ENCODE measurements at places on chromosomes 6 and 20.
A peak's percentile ranks its signal among the peaks of the same experiment; 100 is the strongest.

DNA sequence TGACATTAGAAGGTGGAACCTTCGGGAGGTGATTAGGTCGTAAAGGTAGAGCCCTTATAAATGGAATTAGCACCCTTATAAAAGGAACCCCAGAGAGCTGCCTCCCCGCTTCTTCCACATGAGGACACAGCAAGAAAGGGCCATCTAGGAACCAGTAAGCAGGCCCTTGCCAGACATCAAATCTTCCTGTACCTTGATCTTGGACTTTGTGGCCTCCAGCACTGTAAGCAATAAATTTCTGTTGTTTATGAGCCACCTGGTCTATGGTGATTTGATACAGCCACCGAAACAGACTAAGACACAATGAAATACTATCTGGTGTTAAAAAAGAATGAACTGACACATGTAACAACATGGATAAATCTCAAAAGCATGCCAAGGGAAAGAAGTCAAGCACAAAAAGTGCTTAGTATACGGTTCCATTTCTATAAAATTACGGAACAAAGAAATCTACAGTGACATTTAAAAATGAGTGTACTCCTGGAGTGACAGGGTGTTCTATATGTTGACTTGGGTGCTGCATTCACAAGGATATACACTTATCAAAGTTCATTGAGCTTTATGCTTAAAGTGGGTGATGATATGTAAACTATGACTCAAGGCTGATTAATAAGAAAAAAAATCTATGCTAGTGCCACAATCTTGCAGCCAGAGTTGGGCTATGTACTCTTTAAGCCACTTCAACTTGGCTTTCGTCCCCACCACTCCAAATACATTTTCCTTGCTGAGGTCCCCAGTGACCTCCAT lies 18.4 kb downstream of the SERPINB1 start:
- no peak for DNase-seq

DNA sequence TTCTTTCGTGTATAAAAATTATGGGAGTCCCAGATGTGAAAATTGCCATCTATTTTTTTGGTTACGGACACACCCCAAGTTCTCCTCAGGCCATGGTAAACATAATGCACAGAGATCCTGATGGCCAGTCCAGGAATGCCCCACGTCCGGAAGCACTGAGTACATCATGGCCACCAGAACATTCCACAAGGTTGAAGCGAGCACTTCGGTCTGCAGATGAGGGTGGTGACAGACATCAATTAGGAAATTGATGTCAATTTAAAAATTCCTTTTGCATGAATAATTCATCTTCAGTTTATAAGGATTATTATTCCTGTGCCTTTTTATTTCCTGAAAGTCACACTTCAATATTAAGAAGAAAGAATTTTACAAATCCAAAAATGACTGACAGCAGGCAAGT lies 13.2 kb upstream of the EXOC2 start:
- no peak for DNase-seq

DNA sequence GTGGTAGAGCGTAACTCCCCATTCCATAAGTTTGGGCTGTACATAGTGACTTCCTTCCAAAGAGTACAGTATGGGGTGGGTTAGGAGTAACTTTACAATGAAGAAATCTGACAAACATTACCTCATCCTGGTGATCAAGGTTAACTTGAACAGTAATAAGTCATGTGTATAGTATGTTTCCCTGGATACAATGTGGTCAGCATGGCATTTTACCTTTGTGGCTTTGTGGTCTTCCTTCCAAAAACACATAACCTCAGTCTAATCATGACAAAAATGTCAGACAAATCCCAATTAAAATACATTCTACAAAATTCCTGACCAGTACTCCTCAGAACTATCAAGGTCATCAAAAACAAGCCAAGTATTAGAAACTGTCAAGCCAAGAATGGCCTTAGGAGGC lies 225.1 kb downstream of the UBE3D start:
- no peak for DNase-seq

DNA sequence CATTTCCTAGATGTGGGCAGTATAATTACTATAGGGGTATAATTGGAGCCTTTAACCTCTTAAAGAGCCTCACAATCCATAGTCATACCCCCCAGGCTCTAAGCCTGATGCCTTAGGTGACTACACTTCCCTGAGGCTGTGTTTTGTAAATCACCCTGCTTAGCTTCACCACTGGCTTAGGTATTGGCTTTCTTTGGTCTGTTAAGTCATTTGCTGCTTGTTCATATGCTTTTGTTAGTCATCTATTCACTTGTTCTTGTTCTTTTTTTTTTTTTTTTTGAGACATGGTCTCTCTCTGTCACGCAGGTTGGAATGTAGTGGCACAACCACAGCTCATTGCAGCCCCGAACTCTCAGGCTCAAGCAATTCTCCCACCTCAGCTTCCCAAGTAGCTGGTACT lies 26.7 kb downstream of the KAT14 start:
- no peak for DNase-seq

DNA sequence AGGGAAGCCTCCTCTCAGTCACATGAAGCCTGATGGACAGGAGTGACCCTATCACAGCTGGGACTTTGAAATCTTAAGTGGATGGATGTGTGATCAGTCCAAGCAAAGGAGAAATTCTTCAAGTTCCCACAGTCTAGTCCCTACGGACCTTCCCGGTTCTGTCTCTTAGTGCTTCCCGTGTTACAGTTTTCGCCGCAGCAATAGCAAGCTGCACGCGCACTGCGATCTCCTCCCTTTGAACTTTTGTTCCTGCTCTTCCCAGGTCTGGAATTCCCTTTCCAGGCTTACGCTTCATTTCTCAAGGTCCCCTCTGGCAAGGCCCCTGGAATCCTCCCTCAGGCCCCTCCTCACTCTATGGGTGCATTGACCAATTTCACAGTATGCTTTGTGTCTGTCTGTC lies 89.2 kb downstream of the VEGFA start:
- no peak for DNase-seq

DNA sequence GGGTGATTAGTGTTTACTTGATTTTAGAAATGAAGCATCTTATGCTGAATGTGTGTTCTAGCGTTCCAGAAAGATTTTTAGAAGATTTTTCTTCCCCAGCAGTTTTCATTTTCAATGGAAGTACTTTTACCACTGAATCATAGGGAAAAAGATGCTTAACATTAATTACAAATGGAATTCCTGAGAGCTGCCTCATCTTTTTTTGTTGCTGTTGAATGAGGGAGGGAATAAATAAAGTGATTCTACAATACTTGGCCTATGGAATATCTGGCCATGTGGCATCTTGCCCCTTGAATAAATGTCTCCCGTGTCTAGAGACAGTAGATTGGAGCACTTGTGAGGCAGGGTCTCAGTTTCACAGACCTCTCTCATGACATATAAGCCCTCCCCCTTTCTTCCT lies 44.1 kb upstream of the SLC22A1 start:
- no peak for DNase-seq

DNA sequence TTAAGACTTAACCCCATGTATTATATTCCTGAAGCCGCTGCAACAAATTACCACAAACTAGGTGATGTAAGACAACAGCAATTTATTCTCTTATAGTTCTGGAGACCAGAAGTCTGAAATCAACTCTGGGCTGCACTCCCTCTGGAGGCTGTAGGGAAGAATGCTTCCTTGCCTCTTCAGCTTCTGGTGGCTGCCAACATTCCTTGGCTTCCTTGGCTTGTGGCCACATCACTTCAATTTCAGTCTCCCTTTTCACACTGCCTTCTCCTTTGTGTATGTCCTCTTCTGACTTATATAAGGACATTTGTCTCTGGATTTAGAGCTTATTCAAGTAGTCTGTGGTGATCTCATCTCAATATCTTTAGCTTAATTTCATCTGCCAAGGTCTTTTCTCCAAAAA lies 141.6 kb downstream of the DHX35 start:
- no peak for DNase-seq

- DNase-seq, result no peak
Measured at GRCh38 chr20:57198132-57199072, 68.0 kb downstream of the BMP7 start.

GRCh38 chr20:17601957-17602356 lies 32.1 kb downstream of the DSTN start:
- DNase-seq, result no peak

DNA sequence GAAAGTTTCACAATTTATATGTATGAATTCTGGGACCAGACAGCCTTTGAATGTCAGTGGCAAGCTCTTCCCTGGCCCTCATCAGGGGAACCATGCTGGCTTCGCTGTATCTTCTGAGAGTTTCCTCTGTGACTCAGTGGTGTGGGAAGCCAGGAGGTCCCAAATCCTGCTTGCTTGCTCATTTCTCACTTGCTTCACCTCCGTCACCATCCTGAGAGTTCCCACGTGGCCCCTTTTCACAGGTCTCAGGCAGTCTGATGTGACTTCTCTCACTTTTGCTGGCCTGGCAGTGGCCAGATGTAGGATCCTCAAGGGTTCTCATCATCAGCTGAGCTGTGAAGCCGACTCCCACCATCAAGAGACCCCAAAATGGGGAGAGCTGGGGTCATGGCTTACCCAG lies 28.4 kb upstream of the RIN2 start:
- DNase-seq, result no peak

GRCh38 chr6:110738899-110739365 lies 76.3 kb downstream of the CDK19 start:
- no peak for DNase-seq

DNA sequence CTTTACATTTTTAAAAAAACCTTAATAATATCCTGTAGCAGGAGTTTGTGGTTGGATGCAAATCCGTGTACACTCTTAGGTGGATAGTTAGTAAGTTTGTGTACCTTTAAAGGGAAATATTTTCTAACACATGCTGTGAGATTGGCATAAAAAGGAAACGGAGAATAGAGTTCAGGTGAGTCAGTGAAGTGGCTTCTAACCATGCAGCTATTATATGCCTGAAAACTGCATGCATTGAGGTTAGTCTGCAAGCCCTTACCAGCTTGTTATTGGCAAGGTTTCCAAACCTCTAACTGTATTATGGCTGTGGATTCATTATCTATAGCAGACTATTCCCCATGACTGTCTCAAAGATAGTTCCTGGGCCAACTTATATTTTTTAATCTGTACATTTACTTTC lies 420.6 kb upstream of the MMS22L start:
- DNase-seq, result no peak

DNA sequence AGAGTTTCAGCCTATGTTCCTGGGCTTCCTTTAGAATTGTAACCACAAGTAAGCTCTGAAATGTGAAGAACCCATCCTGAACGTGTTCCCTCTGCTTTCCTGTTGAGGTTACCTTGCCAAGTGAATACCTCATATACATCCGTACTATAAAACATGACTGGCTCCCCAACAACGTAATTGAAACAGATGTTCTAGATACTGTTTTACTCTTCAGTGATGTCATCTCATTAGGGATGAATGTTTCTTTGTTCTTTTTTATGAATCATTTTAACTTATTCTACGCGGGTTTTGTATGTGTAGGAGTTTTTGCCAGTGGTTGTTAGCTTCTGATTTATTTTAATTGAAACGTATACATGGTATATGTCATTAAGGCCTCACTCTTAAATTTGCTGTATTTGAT lies 166.8 kb downstream of the SAMD5 start:
- DNase-seq, result no peak

GRCh38 chr6:43876602-43877001 lies 106.6 kb downstream of the VEGFA start:
- DNase-seq, result no peak

DNA sequence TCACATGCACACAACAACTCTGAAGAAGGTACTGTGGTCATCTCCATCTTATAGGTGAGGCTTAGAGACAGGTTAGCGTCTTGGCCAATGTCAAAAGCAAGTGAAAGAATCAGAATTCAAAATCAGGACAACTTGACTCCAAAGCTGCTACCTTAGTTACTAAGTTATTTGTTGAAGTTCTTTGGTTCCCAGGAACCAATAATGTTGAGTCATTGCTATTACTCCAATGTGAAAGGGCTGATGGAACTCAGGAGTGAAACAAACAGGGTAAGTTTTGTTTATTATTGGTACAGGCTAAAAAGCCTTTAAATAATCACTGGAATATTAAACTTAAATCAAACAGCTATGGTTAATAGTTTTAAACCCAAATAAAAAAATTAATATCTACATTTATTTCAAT lies 111.1 kb downstream of the PDSS2 start:
- no peak for DNase-seq

GRCh38 chr6:159933077-159933476 lies 35.8 kb upstream of the IGF2R start:
- DNase-seq, result no peak

GRCh38 chr6:108407904-108408827 lies 113.3 kb downstream of the AFG1L start:
- no peak for DNase-seq

DNA sequence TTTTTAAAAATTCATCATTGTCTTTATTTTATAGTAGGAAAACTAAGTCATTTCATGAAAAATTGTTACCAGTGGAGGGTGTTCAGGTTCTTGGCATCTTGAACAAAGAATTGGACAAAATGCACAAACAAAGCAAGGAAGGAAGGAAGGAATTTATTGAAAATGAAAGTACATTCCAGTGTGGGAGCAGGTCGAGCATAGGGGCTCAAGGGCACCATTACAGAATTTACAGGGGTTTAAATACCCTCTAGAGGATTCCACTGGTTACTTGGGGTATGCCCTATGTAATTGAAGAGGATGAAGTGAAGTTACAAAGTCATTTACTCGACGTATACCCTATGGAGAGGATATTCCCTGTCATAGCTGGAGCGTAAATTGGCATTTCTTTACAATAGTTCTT lies 37.4 kb upstream of the HDAC2 start:
- DNase-seq, result no peak

- DNase-seq, result no peak
Measured at GRCh38 chr6:4308364-4308763, 173.0 kb upstream of the ECI2 start.

- no peak for DNase-seq
Measured at GRCh38 chr6:23503173-23503572, 622.8 kb upstream of the NRSN1 start.

GRCh38 chr6:161271343-161272030 lies 2.4 kb downstream of the AGPAT4 start:
- DNase-seq, result peak; percentile 28

- DNase-seq, result no peak
Measured at GRCh38 chr6:52331793-52332457, 30.0 kb upstream of the PAQR8 start.

DNA sequence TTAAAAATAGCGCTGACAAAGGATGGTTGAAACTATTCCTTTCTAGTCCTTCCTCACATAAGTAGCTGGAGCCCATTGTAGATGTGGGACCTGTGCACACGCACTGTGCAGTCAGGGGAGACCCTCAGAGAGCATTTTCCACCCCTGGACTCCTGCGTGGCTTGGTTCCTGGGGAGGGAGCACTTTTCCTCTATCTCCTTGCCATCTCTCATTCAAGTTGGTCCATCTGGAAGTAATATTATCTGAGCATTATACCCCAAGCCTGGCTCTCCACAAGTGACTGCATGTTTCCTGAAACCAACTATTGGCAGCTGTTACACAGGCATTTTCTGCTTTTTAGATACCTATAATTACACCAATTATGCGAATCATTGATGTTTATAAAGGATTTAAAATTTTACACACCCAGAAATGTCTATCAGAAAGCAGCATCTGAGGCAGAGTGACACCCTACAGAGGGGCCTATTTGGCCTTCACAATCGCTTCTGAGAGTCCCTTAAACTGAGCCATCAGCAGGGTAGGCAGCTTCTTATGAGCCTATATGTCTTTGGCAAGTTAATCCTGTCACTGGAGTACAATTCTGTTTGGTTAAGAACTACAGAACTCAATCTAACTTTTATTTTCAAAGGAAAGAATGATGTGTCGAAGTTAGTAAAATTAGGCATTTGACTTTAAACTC lies 18.7 kb downstream of the SOX4 start:
- no peak for DNase-seq
